Stimulated activated CD8-positive, alpha-beta memory T cell treated with anti-CD3 and anti-CD28 coated beads, Interleukin-4, amount 100 ng/mL, for 1 hour (primary cell): ENCODE measurements at places on chromosomes 1 and 21.

GRCh38 chr1:112693821-112694220 lies 13.1 kb downstream of the RHOC start:
- DNase-seq = no peak

- DNase-seq = no peak
Observed at GRCh38 chr21:46206163-46207005, 22.1 kb upstream of the SPATC1L start.

DNA sequence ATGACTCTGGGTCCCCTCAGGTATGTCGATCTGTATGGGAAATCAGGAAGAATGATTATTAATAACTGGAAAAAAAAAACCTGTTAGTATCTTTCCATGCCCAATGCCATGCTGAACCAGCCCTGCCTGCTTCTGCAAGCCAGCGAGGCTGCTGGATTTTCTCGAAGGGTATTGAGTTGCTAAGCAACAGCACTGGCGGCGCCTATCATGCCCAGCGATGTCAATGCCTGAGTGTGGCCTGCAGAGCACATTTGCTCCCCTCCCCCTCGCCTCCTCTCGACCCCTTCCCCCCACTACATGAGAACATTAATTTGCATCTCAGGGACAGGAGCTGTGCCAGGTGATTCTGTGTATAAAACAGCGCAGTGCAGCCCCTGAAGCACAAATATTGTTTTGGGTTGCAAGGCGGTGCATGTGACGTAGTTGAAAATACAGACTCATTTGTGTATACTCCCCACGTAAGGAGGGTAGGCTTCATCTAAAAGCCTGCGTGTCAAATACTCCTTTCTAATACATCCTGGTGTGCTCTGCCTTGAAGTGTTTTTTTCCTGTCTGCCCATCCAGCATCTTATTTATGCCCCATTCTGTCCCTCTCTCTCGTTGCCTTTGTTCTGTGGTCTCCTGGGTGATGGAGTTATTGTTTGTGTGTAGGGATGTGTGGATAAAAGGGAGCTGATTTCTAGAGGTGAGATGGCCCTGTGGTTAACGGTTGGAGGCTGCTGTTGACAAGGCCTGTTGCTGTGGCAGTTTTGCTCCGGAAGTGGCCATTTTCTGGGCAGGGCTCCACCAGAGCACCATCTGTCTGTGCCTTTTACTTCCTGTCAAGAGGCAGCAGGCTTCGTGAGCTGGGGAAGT lies 32.7 kb upstream of the ATP5PO start:
- peak; percentile 63 for DNase-seq

DNA sequence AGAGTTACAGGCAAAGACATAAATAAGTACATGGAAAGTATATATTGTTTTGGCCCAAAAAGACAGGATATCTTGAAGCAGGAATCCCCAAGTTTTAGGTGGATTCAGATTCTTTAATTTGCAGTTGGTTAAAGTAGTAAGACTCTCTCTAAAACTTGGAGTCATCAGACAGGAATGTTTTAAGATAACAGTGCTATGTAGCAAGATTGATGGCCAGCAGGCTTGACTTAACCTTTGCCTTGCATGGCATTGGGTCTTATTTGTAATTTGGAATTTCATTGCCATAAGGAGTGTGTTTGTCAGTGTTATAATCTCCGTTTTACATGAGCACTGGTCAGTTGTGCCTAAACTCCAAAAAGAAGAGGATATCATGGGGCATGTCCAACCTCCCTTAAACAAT lies 727.6 kb upstream of the CHRM3 start:
- no peak for DNase-seq

DNA sequence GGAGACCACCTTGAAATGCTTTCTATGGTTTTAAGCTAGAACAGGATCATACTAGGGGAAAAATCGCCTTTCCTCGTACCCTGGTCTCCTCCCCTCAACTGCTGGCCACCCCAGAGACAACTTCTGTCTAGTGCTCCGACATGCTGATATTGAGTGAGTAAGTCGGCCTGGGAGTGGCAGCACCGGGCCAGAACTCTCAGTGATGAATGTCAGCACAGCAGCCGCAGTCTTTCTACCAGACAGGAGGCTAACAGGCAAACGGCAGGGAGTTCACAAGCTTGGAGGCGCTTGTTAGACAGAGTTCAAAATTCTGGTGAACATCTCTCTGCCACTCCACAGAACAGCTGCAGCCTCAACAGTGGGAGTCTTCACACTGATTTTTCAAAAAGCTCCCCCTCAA lies 716.9 kb downstream of the ADGRL2 start:
- DNase-seq = no peak

DNA sequence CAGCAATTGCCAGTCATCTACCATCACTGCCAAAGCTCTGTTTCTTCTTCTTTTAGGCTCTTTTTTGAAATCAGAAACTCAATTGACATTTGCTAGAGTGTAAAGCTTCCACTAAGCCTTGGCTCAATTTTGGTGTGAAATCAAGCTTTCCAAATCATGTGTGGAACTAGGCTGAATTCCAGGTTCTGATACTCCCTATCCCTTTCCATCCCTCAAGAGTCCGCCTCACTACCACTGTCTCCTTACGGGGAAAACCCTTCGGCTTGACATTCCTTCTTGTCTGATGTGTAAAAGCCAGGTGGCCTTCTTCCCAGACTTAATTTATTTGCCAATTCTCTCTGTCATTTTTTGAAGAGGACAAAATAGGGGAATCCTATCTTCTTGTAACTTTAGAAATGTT lies 47.2 kb upstream of the PRMT6 start:
- DNase-seq = no peak

DNA sequence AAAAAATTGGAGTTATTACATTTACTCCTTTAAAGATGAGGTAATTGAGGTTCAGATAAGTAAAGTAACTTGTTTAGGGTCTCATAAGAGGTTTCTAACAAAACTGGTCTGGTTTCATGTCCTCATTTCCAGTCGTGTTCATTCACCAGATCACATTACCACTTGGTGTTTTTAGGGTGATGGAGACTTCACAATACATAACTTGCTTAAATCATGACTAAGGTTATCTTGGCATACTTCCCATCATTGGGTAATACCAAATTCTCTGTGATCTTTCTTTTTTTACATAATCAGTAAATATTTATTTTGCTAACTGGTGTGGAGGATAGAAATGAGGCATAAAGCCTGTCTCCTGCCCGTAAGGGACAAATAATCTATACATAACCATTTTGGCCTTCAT lies 31.6 kb upstream of the RPTN start:
- DNase-seq = no peak

DNA sequence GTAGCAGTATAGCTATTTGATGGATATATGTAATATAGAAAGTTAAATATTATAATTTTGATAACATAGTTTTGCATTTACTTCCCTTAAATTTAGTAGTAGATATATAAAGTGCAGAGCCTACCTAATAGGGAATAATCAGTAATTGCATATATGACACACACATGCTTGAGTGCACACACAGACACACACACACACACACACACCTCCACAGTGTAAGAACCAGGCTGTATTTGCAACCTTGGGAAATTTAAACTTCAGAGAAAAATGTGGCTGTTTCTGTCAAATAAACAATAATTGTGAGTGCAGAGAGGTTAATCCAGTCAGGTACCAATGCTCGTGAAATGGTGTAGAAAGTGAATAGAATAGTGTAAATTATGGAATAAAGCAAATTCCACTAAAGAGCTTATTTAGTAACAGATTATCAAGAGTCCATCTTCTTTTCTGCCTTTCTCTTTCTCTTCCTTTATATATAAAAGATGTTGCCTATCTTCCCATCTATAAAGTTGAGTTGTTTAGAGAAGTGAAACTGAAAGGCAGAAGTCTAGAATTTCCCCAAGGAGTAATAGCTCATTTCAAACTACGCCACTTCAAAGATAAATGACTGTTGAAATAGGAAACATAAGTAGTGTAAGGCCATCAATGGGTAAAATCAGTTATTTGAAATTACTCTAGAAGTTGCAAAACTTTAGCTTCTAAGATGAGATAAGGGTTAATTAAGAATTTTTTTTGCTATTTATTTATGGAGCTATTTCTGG lies 273.7 kb downstream of the SRGAP2C start:
- no peak for DNase-seq

GRCh38 chr21:45639206-45640000 lies 4.1 kb upstream of the PCBP3 start:
- DNase-seq = no peak

GRCh38 chr1:2373551-2374251 lies 17.7 kb downstream of the MORN1 start:
- DNase-seq = no peak

DNA sequence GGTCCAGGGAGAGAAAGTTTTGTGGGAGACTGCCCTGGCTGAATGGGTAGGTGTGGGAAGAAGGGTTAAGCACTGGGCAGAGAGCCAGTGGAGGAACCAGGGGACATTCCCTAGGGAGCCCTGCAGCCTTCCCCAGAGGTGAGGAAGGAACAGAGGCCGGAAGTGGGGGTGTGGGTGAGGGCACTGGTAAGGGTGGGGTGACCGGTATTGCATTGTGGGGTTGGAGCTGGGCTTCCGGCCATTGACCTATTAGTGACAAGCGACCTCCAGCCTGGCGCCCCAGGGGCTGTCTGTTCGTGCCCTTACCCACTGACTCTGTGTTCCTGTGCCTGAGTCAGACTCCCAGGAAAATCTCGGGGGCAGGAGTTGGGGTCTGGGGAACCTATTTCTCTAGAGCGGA lies 3.5 kb upstream of the TSPAN1 start:
- no peak for DNase-seq

GRCh38 chr1:244652623-244653438 lies at the start of gene DESI2:
DESI2 (plus strand) TSS chr1:244653126; CDS start chr1:244653314, 188 bp downstream.
- DNase-seq = peak; percentile 97

- no peak for DNase-seq
Observed at GRCh38 chr21:28136656-28137255, 855.9 kb downstream of the LTN1 start.

GRCh38 chr1:98133131-98133530 lies 212.3 kb upstream of the DPYD start:
- DNase-seq = no peak

DNA sequence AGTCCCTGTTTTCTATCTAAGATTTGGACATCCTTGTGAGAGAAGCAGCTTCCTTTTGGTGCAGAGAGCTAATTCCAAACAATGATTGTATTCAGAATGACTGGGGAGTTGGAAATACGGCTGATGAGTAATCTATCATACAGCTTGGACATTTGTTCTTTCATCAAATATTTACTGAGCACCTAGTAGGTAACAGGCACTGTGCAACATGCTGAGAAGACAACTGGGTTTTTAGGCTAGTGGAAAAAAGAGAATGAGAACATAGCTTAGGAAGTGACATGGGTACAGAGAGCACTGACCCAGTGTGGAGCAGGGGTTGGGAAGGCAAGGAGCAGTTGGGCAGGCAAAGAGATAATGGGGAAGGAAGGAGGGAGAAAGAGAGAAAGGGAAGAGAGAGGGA lies 87.5 kb downstream of the TBX19 start:
- DNase-seq = no peak

- no peak for DNase-seq
Observed at GRCh38 chr1:183227422-183228346, 41.6 kb downstream of the LAMC2 start.

- DNase-seq = peak; percentile 5
Observed at GRCh38 chr1:96722161-96722922, 758 bp downstream of the PTBP2 start.
